ENCODE measurements at places on chromosomes 5 and 9.

GRCh38 chr5:52356311-52356918 lies 431.3 kb upstream of the ITGA1 start:
- DNase-seq = peak; percentile 8

DNA sequence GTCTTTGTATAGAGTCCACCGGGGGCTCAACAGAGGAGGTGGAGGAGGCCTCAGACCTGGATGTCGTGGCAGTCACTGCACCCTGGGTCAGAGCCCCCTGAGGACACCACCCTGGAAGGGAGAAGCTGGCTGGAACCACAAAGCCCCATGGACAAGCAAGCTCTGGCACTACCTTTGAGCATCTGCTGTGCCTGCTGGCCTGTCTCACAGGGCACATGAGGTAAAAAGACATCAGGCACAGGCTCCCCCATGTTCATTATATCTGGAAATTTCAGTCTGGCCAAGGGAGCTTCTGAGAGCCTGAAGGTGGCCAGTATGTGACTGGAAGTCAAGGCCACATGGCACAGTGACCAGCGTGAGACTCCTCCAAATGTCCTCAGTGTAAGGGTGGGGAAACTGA lies 22.9 kb downstream of the KCNMB1 start:
- DNase-seq = no peak

GRCh38 chr5:59800347-59800893 lies 93.1 kb downstream of the PDE4D start:
- no peak for DNase-seq

DNA sequence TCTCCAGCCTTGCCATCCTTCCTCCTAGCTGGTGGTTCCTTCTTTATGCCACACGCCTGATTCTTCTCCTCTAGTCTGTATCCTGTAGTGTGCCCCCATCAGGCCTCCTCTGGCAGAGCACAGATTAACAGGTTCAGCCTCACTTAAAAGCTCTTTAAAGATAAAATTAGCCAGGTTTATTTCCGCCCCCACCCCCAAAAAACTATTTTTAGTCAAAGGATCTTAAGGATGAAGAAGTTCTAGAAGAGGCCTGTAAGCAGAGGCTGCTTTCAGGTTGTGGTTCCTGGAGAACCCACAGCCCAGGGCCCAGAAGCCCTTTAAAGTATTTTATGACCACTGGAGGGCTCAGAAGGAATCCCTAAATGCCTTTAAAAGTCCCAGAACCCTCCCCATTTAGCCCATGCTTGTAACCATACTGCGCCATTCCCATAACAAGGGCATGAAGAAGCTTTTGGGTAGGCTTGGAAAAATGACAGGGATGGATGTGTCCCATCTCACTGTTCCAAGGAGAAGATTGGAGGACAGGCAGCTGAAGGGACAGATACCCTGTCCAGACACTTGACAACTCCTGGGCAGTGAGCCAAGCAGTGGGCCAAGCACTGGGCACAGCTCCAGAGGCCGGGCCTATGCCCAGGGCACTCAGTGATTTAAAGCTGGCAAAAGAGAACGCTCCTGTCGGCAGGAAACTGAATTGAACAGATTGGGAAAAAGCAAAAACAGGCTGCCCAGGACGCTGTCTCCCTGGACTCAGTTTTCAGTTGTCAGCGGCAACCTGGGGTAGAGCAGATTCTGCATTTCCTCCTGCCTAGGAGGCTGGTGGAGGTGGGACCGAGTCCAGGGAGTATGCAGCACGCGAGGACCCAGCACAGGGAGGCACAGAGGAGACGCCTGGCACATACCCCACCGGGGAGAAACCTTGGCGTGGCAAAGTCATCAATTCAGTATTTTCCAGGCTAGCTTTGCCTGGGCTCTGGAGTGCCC lies 106.3 kb upstream of the SSBP2 start:
- DNase-seq = peak; percentile 33

GRCh38 chr5:76679231-76679630 lies 36.7 kb upstream of the F2R start:
- DNase-seq = no peak

DNA sequence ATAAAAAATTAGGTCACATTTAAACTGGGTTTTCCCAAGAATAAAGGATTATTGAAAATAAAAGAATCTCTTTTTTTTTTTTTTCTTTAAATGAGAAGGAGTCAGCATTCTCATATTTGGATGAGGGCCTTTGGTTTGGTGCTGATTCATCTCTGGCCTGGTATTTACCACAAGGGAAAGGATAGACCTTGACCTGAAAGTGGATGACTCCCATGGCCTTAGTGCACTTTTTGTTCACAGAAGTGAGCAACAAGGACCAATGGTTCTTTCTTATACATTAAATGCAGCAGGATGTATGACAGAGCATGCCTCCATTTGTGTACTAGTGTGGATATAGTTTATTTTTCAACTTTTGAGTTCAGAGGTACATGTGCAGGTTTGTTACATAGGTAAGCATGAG lies 6.9 kb downstream of the YTHDC2 start:
- no peak for DNase-seq

- no peak for DNase-seq
Observed at GRCh38 chr5:145101246-145101645, 733.9 kb downstream of the PRELID2 start.

DNA sequence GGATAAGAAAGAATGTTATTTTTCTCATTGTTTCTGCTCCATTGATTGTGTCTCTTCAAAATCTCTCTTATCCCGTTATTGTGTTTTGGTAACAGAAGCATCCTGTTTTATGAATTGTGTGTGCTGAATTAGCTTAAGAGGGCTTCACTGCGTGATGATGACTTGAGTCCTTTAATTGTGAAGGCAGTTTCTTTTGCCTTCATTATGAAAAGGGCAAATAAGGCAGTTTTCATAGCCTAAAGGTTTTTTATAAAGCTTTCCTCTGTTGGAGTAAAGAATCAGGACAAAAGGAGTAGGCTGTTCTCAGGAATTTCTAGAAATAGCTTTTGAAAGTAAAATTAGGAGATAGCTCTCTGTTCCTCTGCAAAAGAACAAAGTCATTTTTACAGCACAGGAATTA lies 169.8 kb downstream of the FOCAD start:
- no peak for DNase-seq

DNA sequence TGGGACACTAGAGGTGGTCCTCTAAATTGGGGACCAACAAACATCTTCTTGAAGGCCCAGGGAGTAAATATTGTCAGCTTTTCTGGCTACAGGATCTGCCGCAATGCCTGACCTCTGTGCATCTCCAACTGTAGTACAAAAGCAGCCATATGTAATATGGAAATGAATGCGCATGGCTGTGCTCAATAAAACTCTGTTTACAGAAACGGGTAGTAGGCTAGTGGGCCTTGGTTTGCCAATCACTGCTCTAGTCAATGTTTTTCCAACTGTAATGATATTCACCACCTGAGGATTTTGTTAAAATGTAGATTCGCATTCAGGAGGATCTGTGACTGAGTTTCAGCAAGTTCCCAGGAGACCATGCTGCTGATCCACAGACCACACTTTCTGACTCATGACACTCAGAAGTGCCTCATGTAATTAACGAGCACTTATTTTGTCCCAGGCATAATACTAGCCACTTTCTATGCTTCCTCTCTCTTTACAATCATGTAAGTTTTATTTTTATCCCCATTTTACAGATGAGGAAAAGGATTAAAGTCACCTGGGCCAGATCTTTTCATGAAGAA lies 96.9 kb downstream of the MED27 start:
- DNase-seq = no peak

GRCh38 chr5:154485096-154485491 lies 7.1 kb upstream of the HAND1 start:
- no peak for DNase-seq

GRCh38 chr5:160048131-160048530 lies 39.2 kb downstream of the TTC1 start:
- no peak for DNase-seq

DNA sequence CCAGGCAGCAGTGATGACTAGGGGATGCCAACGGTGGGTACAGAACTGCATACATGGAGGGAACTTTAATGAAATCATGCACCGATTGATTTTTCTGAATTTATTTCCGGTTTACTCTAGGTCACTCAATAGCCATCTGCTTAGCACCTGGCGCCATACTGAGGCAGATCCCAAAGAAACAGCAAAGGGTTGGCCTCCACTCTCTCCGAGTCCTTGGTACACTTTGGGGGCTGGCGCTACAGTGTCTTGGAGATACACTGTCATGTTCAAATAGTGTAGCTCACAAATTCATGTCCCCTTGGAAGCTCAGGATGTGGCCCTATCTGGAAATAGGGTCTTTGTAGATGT lies 116.3 kb downstream of the BOD1 start:
- no peak for DNase-seq

GRCh38 chr9:101706997-101707396 lies 31.4 kb downstream of the GRIN3A start:
- DNase-seq = no peak

- peak; percentile 40 for DNase-seq
Observed at GRCh38 chr9:131734165-131734610, 5.7 kb downstream of the RAPGEF1 start.

DNA sequence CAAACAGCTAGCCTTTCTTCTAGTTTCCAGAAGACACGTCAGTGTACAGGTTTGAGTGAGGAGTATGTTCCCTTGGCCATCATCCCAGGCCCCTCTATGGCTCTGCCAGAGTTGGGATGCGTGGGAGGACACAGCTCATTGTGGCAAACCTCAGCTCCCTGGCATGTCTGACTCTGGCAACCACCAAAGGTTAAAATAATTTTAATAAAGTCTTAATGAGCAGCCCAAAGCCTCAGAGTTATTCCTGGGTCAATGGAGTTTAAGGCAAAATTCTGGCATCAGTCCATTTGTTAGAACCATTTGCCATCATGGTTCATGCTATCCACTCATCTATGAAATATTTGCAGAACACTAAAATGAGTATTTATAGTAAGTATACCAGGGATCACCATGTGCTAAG lies 79.8 kb upstream of the PAPPA start:
- DNase-seq = no peak
